ENCODE measurements at places on chromosomes 5 and 9. TPM values are rescaled to one million over a fixed set of nuclear protein-coding genes. Genes with fewer than 3 reads are reported as not detected.

DNA sequence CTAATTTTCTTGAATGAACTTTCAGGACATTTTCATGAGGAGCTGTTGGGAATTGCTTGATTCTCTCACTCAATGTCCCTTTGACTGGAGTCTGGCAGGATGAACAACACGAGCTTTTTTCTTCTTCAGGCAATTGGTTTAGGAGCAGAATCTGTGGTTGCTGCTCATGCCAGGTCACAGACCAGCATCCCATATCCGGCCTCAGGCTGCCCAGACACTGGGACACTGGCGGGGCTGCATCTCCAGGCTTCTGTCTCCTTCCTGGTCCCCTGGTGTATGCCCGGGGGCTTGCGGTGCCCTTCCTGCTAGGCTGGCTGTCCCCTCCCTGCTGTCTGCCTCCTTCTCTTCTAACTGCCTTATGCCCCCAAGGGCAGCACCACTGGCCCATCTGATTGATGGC, 311.5 kb upstream of the DAP start:
- no peaks in the 10 kb centered on the region for H3K4me1 ChIP-seq
- no peaks in the 10 kb centered on the region for H3K36me3 ChIP-seq
- peaks cover 8% of the 10 kb centered on the region for H3K27me3 ChIP-seq

PITX1 gene
- total RNA-seq: 31.0 TPM

NPDC1 gene
- 98.8 TPM for total RNA-seq

GRCh38 chr9:72928042-72928507, 24.8 kb downstream of the ALDH1A1 start:
- H3K27ac ChIP-seq: no peak overlapping the region
- DNase-seq: no peak
- H3K27me3 ChIP-seq: no peaks in the 10 kb centered on the region
- no peaks in the 10 kb centered on the region for H3K36me3 ChIP-seq

- no peaks in the 10 kb centered on the region for H3K36me3 ChIP-seq
- no peak overlapping the region for H3K27ac ChIP-seq
- DNase-seq: no peak
- H3K4me1 ChIP-seq: no peaks in the 10 kb centered on the region
Observed at GRCh38 chr5:166341740-166342337, 1949.6 kb upstream of the WWC1 start.

- no peak overlapping the region for H3K4me3 ChIP-seq
- no peaks in the 10 kb centered on the region for H3K27me3 ChIP-seq
- H3K27ac ChIP-seq: no peak overlapping the region
- DNase-seq: no peak
- H3K4me1 ChIP-seq: no peaks in the 10 kb centered on the region
Observed at GRCh38 chr5:65338606-65339151, 143.0 kb downstream of the ADAMTS6 start.

LCN15 gene
- 0.76 TPM for total RNA-seq

GPR150 gene
- total RNA-seq: not detected

SLC45A2 gene
- total RNA-seq: not detected

GRCh38 chr5:121910036-121910435, 51.7 kb upstream of the SRFBP1 start:
- H3K4me1 ChIP-seq: no peaks in the 10 kb centered on the region
- H3K4me3 ChIP-seq: no peak overlapping the region
- H3K27ac ChIP-seq: no peak overlapping the region
- no peaks in the 10 kb centered on the region for H3K27me3 ChIP-seq

Measured in HCT116 (cell line).